ENCODE measurements at places on chromosomes 2 and 18.

GRCh38 chr2:627340-627709 is 49.9 kb downstream of the TMEM18 start:
- no peak for DNase-seq

GRCh38 chr18:70382017-70382416 is 93.2 kb downstream of the SOCS6 start:
- no peak for DNase-seq

DNA sequence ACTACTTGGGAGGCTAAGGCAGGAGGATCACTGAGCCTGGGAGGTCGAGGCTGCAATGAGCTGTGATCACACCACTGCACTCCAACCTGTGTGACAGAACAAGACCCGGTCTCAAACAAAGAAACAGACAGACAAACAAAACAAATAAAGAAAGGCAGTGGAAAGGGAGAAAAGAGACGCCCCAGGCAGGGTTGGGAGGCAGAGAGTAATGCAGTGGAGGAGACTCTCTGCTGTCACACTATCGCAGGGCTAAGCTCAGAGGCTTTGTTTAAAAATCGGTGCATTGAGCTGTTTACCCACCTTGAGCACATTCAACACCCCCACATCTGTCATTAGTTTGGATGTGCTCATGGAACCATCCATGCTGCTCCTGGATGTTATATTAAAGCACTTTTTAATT is 84.2 kb upstream of the RMP24 start:
- no peak for DNase-seq

- DNase-seq = no peak
These were observed 14.4 kb downstream of the COPS9 start for GRCh38 chr2:240121675-240122074.

DNA sequence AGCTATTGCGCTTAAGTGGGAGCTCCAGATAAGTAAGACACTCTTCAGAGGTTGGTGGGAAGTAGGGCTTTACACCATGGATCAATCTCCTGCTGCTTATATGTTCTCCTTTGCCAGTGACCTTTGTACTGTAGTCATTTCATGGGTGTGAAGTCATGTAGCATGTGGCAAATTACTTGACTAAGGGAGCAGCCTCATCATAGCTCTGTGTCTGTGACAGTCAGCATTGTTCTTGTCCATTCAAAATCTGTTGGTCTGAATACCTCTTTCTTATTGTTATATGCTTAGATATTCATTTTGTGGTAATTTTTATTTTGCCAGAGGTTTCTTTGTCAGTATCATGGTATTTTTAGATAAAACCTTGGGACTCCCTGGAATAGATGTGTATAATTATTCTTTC is 18.2 kb downstream of the SLC4A1AP start:
- DNase-seq = no peak

DNA sequence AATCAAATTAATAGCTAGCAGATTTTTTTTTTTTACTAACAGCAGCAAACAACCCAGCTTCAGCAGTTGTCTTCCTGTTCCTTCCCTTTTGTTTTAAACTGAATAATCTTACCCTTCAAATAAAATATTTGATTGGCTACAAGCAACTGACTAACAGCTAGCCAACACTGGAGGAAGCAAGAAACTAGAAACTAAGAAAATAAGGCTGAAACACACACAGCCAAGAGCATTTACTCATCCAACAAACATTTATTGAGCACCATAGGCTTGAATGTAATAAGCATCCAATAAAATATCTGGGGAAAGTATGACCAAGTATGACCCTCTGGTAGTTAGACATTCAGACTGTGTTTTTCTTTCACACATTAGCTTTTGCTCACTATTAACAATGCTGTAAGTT is 189.2 kb downstream of the CD226 start:
- DNase-seq = no peak

DNA sequence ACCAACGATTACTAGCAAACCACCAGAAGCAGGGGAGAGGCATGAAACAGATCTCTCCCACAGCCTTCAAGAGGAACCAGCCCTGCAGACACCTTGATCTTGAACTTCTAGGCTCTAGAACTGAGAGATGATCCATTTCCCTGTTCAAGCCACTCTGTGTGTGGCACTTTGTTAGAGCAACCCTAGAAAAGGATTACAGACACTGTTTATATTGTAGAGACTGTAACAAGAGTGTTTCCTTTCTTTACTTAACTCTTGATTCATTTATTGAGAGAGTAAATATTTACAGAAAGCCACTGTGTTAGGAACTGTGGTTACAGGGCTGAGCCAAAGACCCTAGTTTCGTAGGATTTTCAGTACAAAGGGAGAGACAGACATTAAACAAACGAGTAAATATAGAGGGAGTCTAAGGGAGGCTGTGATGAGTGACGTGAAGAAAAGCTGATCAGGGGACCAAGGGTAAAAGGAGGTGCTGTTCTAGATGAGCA is 10.9 kb downstream of the CCDC68 start:
- no peak for DNase-seq

DNA sequence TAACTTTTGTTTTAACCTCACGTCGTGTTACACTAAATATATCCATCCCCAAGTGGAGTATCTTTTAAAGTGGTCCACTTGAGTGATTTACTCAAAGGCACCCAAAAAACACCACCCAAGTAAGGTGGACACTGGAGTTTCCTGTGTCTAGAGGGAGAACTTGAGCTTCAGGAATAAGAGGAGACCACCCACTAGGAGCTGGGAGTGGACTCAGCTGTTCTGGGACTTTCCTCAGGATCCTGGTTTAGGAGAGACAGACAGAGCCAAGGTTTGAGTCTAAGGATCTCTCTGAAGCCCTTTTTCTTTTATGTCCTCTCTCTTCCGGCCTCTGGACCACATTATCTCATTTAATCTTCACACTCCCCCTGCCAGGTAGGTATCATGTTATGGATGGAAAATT is 150.7 kb downstream of the GBX2 start:
- DNase-seq = no peak

DNA sequence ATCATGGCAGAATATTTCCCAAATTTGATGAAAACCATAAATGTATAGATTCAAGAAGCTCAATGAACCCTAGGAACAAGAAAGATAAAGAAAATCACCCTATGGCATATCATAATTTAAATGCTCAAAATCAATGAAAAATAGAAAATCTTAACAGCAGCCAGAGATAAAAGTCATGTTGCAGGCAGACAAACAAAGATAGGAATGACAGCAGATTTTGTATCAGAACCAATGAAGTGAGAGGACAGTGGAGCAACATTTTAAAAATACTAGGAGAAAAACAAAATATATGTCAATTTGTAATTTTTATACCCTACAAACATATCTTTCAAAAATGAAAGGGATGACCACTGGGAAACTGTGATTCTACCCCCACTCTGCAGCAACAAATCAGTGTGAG is 203.3 kb downstream of the PIEZO2 start:
- no peak for DNase-seq

Measured in T-cell (primary cell).